Heart right ventricle (tissue), 16 donors: ENCODE measurements at places on chromosomes 2 and 18. TPM values are rescaled to one million over a fixed set of nuclear protein-coding genes. Genes with fewer than 3 reads are reported as not detected.

Gene VIT
- 23.6 TPM for total RNA-seq

Gene TSPYL6
- 0.20 TPM for total RNA-seq

Gene FEV
- not detected for total RNA-seq

Gene IL1R1
- total RNA-seq, result 29.8 TPM

Gene FBXO15
- total RNA-seq, result 1.3 TPM

Gene GATA6
- 76.9 TPM for total RNA-seq

Gene PRKAG3
- total RNA-seq, result not detected

Gene L3MBTL4
- 3.1 TPM for total RNA-seq

Gene ACTG2
- total RNA-seq, result 0.52 TPM

Gene SERPINB12
- total RNA-seq, result not detected

Gene CYP1B1
- total RNA-seq, result 12.5 TPM

Gene ADAM23
- total RNA-seq, result 64.0 TPM

Gene ITSN2
- total RNA-seq, result 38.2 TPM

Gene ANKRD23
- 36.1 TPM for total RNA-seq

Gene ARL4C
- 1.1 TPM for total RNA-seq

Gene SERPINB2
- total RNA-seq, result 0.14 TPM

Gene IL36G
- not detected for total RNA-seq

Gene DHRS9
- 0.87 TPM for total RNA-seq

Gene HJURP
- 0.44 TPM for total RNA-seq

Gene CCDC121
- 4.7 TPM for total RNA-seq

Gene BOLL
- not detected for total RNA-seq

Gene PAX3
- total RNA-seq, result not detected

Gene PAIP2B
- 74.9 TPM for total RNA-seq

Gene REG3A
- not detected for total RNA-seq

Gene SLC4A3
- total RNA-seq, result 467 TPM

Gene CKAP2L
- total RNA-seq, result not detected

Gene MRO
- 4.3 TPM for total RNA-seq

Gene PSD4
- 1.2 TPM for total RNA-seq

Gene B3GNT2
- total RNA-seq, result 13.5 TPM

Gene C1GALT1C1L
- 0.85 TPM for total RNA-seq

Gene PLGLB2
- total RNA-seq, result not detected

Gene VWC2L
- total RNA-seq, result not detected

Gene NTSR2
- not detected for total RNA-seq

Gene DNER
- total RNA-seq, result 0.53 TPM

Gene GYPC
- 104 TPM for total RNA-seq

Gene UGT1A4
- total RNA-seq, result not detected

Gene EML6
- total RNA-seq, result 0.33 TPM

Gene CPS1
- total RNA-seq, result 2.3 TPM

Gene ZNF385B
- total RNA-seq, result 0.28 TPM

Gene GREB1L
- total RNA-seq, result 2.7 TPM

Gene MAIP1
- total RNA-seq, result 26.0 TPM

Gene TBR1
- total RNA-seq, result not detected

Gene CFC1
- total RNA-seq, result not detected

Gene AQP12B
- not detected for total RNA-seq

Gene DUSP2
- total RNA-seq, result 6.8 TPM

Gene SLC14A1
- total RNA-seq, result 11.1 TPM

Gene RAD51AP2
- total RNA-seq, result 0.31 TPM

Gene ABCG8
- total RNA-seq, result not detected
